ENCODE measurements at places on chromosomes 7 and 10. TPM values are rescaled to one million over a fixed set of nuclear protein-coding genes. Genes with fewer than 3 reads are reported as not detected.

DNA sequence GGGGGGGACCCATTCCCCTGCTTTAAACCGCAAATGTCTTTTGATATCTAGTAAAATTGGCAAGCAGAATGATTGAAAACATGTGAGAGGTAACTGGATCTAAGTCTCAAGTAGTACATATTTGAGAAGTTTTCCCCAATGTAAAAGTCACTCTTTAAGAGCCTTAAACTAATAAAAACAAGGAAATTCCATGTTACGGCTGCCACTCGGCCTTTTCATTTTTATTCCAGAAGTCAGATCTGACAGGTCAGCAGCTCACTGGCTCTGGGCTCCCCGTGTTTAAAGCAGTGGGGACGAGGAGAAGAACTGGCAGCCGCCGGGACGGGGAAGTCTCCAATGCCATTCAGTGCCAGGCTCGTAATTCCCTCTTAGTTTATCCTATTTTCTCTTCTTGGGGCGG, 80.7 kb downstream of the CUX1 start:
- no peak for DNase-seq

DNA sequence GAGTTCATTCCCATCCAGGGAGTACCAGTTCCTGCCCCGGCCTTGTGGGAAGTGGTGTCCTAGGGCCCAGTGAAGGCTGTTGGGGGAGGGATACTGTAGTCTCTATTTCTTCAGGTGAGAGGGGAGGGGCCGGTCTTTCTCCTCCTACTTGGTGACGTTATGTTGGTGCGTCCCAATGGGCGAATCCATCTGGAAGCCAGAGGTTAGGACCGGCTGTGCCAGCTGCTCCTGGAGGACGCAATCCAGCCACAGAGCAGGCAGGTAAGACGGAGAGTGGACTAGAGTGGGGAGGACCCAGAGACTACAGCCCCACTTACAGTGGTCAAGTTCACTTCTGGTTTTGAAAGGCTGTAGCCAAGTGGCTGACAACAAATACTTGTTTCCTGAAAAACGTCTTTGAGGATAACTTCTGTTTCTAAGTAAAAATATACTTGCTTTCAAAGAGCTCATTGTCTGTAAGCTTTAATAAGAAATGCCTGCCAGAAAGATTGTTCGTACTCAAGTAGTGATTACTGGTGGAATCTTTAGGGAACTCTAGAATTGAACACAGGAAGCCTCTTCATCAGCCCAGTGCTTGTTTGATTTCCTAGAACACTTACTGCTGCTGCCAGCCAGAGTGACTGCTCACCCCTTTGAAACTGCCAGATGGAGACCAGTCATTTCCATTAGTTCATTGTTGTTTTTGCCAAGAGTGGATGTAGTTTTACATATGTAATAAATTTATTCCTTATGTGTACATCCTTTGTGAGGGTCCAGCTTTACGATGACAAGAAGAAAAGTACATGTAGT, 25.4 kb downstream of the RBM33 start:
- DNase-seq: no peak

DNA sequence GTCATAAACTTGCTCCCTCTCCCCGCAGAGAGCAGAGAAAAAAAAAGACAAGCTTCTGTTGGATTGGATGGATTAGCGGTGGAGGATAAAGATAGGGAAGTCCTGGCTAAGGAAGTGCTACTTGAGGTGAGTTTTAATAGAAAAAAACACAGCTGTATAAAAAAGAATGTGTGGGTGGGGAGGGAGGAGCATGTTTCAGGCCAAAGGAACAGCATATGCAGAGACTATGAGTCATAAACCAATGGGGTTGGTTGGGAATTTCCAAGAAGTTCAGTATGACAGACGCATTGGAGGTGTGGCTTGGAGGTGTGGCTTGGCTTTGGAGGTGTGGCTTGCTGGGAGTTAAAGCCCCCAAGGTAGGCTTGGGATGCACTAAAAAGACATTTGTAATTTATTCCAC, 103.0 kb upstream of the LSM8 start:
- peak; percentile 4 for DNase-seq

- DNase-seq: no peak
Measured at GRCh38 chr7:136555933-136556332, 312.5 kb upstream of the CHRM2 start.

GRCh38 chr10:98408799-98409198, 6.2 kb downstream of the PYROXD2 start:
- no peak for DNase-seq

DNA sequence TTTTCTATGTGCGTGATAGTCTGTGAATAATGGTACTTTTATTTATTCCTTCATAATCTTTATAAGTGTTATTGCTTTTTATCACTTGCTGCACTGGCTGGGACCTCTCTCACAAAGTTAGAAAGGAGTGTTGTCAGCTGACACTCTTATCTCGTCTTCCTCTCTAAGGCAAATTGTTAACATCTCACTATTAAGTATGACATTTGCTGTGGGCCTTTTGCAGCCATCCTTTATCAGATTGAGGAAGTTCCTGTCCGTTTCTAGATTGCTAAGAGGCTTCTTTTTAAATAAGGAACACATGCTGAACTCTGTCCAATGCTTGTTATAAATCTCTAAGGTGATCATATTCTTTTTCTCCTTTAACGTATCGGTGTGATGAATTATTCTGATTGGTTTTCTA, 27.4 kb upstream of the DIP2C start:
- no peak for DNase-seq

DNA sequence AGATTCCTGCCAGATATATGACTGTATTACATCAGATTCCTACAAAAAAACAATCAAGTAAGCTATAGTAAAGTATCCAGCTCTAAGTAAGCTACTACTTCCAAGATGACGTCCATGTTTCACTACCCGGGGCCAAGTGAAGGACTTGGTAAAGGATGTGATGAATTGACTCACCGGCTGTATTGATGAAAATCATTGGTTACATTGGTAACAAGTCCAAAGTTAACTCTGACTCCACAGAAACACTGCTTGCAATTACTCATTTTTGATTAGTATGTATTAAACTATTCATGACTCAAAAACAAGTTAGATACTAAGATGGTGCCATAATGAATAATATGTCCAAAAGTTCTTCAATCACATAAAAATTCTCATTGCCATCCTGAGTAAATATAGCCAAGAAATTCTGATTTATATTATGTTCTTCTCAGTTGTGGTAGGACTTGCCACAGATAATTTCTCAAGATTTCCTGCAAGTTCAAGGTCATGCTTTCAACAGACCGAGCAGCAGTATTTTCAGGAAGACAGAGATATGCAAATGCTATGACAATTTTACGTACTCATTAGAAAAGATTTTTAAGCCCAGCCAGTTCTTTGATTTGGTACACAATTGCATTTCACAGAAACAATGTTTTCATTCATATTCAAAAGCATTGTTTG, 12.6 kb upstream of the DNAJC1 start:
- no peak for DNase-seq

- no peak for DNase-seq
Measured at GRCh38 chr7:41238851-41239331, 464.0 kb downstream of the INHBA start.

DNA sequence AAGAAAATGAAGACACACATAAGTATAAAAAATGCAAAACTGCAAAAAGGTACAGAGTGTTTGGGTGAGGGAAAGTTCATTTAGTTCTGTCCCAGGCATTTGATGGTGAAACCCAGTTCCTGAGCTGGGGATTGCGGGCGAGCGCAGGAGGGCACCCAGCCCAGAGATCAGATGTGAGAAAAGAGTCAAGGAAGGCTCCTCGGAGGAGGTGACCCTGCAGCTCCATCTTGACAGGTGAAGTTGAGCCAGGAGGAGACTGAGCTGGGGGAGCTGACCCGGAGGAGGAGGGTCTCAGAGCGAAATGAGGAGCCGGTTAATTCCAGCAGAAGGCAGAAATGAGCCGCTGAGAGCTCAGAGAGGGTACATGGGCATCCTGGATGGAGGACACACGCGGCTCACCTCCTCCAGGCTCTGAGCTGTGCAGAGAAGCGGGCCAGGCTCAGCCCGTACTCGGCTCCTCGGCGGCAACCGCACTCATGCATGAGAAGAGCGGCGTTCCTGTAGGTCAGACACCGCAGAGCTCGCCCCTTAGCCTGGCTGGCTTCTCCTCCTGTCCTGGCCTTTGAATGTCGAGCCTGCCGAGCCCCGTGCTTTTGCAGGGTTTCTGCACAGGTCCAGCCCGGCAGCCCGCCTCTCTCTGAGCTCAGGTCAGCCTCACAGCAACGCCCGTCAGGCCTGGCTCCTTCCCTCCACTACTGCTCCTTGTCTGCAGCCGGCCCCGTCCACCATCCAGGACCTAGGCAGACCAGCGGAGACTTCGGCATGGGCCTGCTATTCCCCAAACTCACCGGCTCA, 9.5 kb upstream of the RAMP3 start:
- no peak for DNase-seq

- DNase-seq: no peak
Measured at GRCh38 chr7:136923111-136923667, 54.7 kb downstream of the CHRM2 start.

GRCh38 chr7:158819571-158820203, 9.6 kb downstream of the ESYT2 start:
- DNase-seq: no peak

GRCh38 chr7:141370650-141371049, 180.6 kb upstream of the AGK start:
- DNase-seq: no peak

GRCh38 chr10:119817991-119818888, 54.4 kb downstream of the MCMBP start:
- DNase-seq: peak; percentile 50

DNA sequence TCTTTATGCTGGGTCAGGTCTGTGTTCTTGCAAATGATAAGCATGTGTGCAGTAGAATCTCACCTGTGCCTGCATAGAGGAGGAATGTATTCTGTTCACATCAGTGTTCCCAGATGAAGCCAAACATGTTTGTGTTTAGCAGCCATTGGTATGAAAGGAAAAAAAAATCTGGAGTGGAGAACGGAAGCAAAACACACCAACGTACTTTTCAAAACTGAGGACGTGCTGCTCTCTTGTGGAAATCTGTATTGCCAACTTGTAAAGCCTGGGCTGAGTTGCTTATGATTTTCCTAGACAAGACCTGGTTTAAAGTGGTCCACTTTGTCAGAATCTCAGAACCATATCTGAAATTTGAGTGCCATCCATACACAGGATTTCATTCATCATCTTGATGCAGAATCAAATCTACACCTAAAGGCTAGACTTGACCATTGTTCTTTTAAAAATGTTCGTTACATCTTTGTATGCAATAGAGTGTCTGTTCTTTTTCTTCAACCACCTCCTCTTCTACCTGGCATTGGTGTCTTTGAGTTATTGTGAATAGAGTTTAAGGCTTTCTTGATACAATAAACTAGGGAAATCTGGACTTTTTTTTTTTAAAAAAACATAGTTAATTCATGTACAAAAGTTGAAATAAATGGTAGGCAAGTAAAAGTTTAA, 367.7 kb downstream of the PHF14 start:
- peak; percentile 40 for DNase-seq

- no peak for DNase-seq
Measured at GRCh38 chr10:50615658-50616057, 8.1 kb downstream of the SGMS1 start.

DNA sequence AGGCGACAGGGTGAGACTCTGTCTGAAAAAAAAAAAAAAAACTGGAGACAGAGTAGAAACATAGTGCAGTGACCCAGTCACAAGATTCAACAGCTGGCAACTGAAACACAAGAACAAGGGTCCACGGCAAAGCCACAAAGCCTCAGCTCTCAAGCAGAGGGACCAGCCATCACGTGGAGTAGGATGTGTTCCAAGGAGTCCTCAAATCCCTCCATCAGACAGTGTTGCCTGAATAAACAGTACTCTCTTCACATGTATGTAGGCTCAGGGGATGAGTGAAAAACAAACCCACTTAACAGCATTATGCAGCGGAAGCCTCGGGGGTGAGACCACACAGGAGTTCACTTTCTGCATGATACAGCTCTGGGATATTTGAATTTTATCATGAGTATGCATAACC, 62.0 kb downstream of the SLIT1 start:
- DNase-seq: no peak

- no peak for DNase-seq
Measured at GRCh38 chr7:102152672-102153598, 133.7 kb upstream of the SH2B2 start.

GRCh38 chr10:127017541-127018297, 112.5 kb downstream of the DOCK1 start:
- DNase-seq: no peak

GRCh38 chr7:74403521-74404387, 50.0 kb upstream of the GTF2IRD1 start:
- DNase-seq: no peak

DNA sequence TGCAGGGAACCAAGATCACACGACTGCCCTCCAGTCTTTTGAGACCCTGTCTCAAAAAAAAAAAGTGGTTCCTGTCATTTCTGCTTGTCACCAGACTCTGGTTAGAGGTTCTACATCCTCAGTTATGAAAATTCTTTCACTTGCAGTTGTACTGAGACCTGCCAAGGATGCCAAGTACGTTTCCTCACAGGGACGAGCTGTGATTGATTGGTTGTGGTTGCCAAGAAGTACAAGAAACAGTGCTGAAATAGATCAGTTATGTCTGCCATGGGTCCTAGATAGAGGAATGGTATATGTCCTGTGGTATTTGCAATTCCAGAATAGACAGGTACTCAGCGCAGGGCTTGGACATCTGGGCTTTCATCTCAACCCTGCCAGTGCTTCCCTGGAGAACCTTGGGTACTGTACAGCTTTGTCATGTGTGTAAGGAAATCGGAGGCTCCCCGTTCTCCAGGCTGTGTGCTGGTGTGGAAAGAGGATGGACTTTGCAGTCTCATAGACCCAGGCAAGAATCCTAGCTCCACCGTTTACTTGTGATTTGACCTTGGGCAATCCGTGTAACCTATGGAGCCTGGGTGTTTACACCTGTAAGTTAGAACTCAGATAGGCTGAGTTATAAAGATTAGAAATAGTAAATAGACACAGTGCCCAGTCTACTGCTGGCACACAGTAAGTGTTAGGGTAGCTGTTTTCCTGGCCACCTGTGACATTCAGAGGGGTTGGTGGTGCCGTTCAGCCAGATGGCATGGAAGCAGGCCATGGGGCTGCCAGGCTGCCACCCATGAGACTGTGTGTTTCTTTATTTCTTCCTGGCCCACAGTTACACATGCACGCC, 53.0 kb downstream of the COL13A1 start:
- DNase-seq: no peak

- no peak for DNase-seq
Measured at GRCh38 chr10:47012214-47012613, 101.0 kb downstream of the PTPN20 start.

DNA sequence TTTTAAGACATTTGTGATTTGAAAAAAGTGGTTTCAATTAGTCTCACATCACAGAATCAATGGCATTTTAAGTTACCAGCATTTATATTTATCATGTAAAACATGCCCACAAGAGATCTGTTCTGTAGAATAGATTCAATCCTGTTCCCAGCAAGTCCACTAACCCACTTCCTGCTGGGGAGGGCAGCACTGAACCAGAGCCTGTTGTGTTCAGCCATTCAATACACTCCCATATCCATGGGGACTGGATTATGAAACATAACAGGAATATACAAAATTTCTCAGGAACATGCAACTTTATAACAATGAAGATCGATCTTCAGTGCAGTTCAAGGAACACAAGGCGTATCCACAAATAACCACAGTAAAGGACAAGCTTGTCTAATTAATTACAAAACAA, 24.4 kb upstream of the ANK3 start:
- no peak for DNase-seq

ABCB4 gene
- total RNA-seq: 0.27 TPM

C10orf62 gene
- not detected for total RNA-seq

BPGM gene
- total RNA-seq: 5.9 TPM

ZNF518A gene
- 5.9 TPM for total RNA-seq

SYPL1 gene
- total RNA-seq: 96.7 TPM

KRIT1 gene
- total RNA-seq: 22.1 TPM

All from hematopoietic multipotent progenitor cell (in vitro differentiated cells).